Activated CD4-positive, alpha-beta T cell treated with anti-CD3 and anti-CD28 coated beads, Interleukin-2, amount 10 ng/mL, durations not matched to agents 7 days and 5 days (primary cell): ENCODE measurements at places on chromosomes 5 and 9. TPM values are rescaled to one million over a fixed set of nuclear protein-coding genes. Genes with fewer than 3 reads are reported as not detected.

Gene DPH7
- 31.1 TPM for total RNA-seq

DNA sequence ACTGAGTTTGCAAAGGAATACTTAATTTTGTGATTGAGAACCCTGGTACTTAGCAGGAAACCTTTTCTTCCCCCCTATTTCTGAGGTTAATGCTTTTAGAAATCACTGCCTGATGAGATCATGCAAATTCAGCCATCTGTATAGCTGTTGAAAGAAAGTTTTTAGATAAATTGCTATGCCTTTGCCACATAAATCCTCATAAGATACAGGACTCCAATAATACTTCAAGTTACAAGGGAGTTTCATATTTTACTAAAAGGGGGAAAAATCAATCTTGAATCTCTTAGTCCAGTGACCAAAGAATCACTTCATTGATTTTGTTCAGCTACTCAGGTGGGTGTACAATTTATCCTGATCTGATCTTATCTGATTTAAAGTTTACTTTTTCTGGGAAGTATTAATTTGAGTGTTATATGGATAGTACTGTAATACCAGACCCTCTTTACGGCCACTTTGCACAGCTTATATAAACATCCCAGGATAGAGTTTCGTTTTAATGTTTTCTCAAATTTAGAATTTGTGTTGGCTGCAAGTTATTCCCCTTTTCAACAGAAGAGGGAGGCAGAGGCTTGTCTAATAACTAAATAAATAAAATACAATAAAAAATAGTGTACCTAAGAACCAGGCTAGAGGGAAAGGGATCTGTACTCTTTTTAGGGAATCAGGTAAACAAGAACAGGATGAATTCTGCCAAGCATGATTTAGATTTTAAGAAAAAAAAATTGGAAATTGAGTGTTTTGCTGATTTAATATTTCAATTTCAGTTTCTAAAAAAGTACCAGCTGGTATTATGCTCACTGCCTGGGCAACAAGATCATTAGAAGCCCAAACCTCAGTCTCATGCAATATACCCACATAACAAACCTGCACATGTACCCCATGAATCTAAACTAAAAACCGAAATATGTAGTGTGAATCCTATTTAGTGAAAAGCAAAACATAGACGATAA, 69.1 kb downstream of the PSAT1 start:
- no peak overlapping the region for H3K4me3 ChIP-seq
- no peaks in the 10 kb centered on the region for H3K36me3 ChIP-seq
- H3K27me3 ChIP-seq = peaks cover 10% of the 10 kb centered on the region
- no peak overlapping the region for H3K27ac ChIP-seq
- no peak for DNase-seq
- H3K4me1 ChIP-seq = no peaks in the 10 kb centered on the region

DNA sequence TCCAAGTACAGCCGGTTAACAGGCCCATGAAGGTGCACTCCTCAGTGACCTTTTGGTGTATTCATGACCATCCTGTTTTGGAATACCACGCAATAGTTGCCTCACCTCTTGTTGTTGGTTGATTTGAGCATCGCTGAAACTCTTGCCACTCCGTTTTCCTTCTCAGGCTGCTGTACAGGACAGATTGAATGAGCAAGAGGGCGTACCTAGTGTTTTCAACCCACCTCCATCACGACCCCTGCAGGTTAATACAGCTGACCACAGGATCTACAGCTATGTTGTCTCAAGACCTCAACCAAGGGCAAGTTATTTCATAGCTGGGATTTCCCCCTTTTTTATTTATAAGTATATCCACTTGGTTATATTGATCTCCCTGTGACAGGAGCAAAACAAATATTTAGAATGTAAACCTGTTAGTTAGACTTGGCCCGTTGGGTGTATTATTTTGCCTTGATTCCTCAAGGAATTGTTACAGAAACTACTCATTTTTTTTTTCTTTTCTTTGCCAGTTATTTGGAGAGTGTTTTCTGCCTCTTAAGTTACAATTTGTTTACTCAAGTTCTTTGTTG, 38.1 kb downstream of the FAF2 start:
- H3K27ac ChIP-seq = no peak overlapping the region
- peaks cover 69% of the 10 kb centered on the region for H3K4me1 ChIP-seq
- H3K36me3 ChIP-seq = peaks cover 59% of the 10 kb centered on the region
- no peak for DNase-seq
- no peak overlapping the region for H3K4me3 ChIP-seq
- no peaks in the 10 kb centered on the region for H3K27me3 ChIP-seq

Gene LMX1B
- total RNA-seq = not detected

Gene HAVCR1
- total RNA-seq = 1.5 TPM

Gene SPINK4
- not detected for total RNA-seq
